ENCODE measurements at places on chromosomes 3 and 15.

DNA sequence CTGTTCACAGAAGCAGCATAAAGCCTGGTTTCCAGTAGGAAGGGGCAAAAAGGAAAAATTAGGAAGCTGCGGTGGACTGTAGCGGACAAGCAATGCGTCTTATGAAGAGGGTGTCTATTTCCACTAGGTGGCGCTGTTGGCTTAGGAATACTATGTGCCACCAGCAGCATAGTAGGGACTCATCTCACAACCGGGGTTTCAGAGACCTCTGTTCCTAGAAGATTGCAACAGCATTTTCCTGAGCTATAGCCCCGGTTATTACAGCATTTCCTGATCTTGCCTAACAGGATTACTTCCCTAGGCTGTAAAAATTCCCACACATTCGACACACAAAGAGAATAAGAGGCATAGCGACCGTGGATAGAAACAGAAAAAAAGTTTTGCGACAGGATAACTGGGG is 683.0 kb downstream of the TBL1XR1 start:
- DNase-seq: no peak

DNA sequence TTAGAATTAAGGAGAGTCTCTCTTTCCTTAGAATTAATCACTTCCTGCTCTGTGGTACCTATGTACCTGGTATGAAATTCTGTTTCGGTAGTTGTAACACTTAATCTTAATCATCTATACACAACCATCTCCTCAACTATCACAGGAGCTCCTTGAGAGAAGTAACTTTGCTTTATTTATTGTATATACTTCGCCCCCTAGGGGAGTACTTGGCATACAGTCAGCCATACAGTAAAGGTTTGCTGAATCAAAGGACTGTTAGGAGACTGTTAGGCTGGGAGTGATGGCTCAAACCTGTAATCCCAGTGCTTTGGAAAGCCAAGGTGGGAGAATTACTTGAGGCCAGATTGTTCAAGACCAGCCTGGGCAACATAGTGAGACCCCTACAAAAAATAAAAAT is 44.7 kb downstream of the RORA start:
- DNase-seq: no peak

GRCh38 chr15:80659375-80659774 is 35.7 kb upstream of the ABHD17C start:
- no peak for DNase-seq

GRCh38 chr3:10501664-10502052 is 3.7 kb downstream of the ATP2B2 start:
- DNase-seq: no peak

- DNase-seq: no peak
Observed at GRCh38 chr3:160754371-160754854, 1.6 kb upstream of the PPM1L start.

GRCh38 chr3:183244219-183244618 is 8.8 kb upstream of the B3GNT5 start:
- DNase-seq: peak; percentile 53

GRCh38 chr15:90400759-90401314 is 12.8 kb downstream of the IQGAP1 start:
- peak; percentile 59 for DNase-seq

DNA sequence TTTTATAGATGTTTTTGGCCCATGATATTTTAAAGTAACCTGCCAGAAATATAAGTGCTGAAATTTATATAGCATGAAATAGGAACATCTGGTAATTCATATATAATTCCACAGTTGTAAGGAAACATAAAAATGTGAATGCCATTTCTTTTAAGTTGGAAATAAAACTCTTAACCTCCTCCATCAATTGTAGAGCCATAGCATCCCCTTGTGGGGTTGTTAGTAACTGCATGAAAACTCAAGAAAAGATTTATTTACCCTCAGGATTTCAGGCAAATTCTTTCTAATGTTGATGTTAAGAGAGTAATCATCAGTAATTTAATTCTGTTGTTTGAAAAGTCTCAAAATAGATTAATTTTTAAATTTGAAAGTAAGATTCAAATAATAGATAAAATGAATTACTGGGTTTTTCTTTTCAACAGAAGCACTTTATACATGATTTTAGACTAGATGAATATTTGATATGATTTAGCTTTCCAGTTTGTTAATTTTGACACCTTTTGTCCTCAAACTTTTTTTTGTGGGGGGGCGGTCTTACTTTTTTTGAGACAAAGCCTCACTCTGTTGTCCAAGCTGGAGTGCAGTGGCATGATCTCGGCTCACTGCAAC is 74.7 kb downstream of the RASA2 start:
- DNase-seq: no peak

- no peak for DNase-seq
Observed at GRCh38 chr3:48716508-48716981, 476 bp downstream of the IP6K2 start.

- DNase-seq: no peak
Observed at GRCh38 chr3:48065035-48065434, 48.8 kb upstream of the MAP4 start.

DNA sequence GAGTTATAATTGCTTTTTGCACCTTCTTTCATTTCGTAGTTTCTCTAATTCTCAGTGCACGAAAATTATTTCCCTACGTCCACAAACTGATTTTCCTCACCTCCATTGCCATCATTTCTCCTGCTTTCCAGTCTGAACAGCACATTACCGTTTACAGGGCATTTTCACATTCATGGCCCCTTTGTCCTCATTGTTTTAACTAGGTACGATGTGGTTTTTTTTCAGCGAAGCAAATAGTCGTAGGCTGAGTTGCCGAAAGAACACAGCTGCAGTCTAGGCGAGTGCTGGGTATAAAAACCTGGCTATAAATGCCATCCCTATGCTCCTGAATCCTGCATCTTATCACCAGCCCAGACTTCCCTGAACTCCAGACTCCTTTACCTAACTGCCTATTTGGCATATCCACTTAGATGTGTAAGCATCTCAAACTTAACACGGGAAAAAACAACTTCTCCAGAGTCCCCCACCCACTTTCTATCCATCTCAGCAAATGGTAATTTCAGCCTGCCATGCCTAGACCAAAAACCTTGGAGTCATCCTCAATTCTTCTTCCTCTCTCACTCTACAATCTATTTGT is 691 bp upstream of the FSIP1 start:
- DNase-seq: no peak

- no peak for DNase-seq
Observed at GRCh38 chr3:151282921-151283320, 4.6 kb upstream of the P2RY14 start.
